Central memory CD4-positive, alpha-beta T cell (primary cell): ENCODE measurements at places on chromosomes 12 and 14.

- DNase-seq: no peak
Measured at GRCh38 chr12:42217656-42218055, 20.4 kb downstream of the YAF2 start.

DNA sequence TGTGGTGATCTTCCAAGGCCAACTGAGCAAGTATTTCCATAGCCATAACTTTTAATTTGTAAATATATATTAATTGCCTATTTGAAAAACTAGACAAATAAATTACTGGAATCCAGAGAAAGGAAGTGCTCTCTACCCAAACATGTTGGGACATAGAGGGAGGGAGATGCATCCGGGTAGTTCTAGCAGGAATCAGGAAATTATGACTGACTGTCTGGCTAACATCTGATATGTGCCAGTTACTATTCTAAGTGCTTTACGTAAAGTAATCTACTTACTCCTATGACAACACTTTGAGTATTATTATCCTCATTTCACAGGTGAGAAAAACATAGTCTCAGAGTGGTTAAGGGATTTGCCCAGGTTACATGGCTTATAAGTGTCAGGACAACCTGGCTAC is 147.7 kb upstream of the VASH1 start:
- DNase-seq: no peak

GRCh38 chr14:61147831-61148549 is 133.1 kb downstream of the TMEM30B start:
- no peak for DNase-seq

- DNase-seq: no peak
Measured at GRCh38 chr14:77007183-77007974, 21.1 kb downstream of the IRF2BPL start.

- no peak for DNase-seq
Measured at GRCh38 chr12:5310151-5310550, 121.8 kb upstream of the NTF3 start.

DNA sequence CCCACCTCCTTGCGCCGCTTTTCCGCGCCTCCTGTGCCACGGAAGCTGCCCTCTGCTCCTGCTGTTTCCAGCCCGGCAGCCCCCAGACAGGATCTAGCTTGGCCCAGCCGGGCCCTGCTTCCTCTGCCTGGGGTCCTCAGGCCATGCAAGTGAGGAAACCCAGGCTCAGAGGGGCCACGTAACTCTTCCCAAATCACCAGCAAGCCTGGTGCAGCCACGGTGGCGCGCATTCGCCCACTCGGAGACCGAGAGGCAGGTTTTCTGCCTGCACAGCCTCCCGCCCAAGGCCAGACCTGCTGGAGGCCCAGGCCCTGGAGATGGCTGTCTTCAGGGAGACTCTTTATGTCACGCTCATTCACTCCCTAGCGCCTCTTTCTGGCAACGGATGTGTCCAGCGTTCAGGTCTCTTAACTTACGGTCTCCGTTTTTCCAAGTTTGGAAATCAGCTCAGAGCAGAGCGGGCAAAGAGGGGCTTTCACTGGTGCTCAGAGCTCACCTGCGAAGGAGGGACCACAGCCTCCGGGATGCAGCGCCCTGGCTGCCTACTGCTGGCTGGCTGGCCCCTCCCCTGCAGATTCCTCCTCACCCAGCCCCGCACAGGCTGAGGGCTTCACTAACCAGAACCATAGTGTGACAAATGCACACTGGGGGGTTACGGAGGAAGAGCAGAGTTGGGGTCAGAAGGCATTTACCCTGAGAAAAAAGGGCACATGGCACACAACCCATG is 20.6 kb upstream of the CEP170B start:
- no peak for DNase-seq

DNA sequence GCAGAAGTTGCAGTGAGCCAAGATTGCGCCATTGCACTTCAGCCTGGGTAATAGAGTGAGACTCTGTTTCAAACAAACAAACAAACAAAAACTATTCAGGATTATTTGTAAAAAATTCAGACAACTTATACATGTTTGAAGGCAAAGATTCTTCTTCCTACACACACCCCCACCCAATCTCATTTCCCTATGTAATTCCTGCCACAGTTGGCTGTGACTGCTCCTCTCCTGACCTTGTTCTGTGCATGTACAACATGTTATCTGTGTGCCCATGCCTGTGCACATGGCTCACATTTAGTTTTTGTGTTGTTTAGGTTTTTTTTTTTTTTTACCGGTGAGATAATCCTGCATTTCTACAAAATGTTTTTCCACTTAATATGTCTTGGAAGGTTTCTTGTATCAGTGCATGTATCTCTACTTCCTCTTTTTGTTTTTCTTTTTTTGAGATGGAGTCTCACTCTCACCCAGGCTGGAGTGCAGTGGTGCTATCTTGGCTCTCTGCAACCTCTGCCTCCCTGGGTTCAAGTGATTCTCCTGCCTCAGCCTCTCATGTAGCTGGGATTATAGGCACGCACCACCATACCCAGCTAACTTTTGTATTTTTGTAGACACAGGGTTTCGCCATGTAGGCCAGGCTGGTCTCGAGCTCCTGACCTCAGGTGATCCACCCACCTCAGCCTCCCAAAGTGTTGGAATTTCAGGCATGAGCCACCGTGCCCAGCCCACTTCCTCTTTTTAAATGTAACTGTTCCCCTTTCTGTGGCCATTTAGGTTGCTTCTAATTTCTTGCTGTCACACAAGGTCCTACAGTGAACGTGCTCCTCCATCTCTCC is 8.7 kb downstream of the CFAP251 start:
- DNase-seq: no peak

GRCh38 chr12:78703820-78704525 is 160.6 kb upstream of the SYT1 start:
- no peak for DNase-seq

- no peak for DNase-seq
Measured at GRCh38 chr14:76954394-76955190, 73.9 kb downstream of the IRF2BPL start.

DNA sequence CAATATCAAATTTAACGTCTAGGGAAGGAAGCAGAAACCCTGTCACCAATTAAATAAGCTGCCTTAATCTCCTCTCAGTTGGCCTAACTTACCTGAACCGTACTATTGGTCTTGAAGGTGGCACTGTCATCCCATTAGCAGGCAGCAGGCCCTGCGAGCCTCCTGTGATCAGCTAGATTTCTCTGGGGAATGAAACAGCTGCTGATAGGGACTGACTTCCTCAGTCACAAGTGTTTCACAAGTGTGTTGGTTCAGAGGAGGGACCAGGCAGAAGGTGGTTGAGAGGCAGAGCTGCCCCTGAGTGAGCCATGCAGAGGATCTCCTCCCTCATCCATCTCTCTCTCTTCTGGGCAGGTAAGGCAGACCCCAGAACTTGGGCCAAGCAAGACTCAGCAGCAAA is 166.8 kb downstream of the DAD1 start:
- DNase-seq: no peak

DNA sequence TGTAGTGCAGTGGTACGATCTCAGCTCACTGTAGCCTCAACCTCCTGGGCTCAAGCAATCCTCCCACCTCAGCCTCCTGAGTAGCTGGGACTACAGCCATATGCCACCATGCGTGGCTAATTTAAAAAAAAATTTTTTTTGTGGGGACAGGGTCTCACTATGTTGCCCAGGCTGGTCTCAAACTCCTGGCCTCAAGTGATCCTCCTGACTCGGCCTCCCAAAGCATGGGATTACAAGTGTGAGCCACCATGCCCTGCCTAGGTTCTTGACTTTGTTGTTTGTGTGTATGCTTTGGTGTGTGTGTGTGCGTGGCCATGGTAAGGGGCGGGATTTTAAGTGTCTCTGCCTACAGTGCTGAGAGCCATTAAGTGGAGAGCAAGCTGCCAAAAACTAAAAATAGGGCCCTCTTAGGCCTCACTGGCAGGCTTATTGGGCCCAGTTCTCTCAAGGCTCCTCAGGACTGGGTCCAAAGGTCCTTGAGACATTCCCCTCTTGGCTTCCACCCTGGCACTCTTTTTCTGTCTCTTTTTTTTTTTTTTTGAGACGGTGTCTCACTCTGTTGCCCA is 5.1 kb downstream of the COX14 start:
- no peak for DNase-seq

DNA sequence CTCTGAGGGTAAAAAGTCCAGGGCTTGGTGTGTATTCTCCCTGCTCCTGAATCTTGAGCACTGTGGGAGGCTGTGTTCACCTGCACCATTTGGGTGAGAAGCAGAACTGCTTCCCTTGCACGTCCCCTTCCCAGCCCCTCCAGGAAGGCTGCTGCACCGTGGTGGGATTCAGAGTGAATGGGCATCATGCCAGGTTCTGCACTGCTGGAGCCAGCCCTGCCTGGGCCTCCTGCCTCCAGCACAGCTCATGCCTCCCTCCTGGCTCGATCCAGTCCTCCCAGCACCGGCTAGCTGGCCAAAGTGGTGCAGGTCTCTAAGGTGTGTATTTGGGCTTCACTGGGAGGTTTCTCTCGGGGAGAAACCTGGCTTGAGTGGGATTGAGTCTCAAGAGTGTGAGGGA is 54.9 kb downstream of the ANKRD9 start:
- DNase-seq: no peak

DNA sequence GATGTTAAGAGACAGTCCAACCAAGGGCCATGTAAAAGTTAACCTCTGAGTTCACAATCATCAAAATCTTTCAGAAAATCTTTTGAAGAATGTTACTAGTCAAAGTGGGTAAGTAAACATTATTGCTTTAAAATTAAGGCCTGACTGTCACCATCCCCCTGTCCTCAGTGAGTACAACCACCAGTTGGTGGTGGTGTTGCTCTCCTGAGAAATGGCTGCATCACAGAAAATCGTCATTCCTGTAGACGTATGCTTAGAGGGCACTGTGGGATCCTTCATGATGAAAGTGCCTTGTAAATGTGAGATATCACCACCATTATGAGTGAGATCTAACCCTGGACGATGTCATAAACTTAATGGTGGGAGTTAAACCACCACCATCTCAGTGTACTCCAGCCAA is 451.2 kb downstream of the RPS29 start:
- DNase-seq: no peak

DNA sequence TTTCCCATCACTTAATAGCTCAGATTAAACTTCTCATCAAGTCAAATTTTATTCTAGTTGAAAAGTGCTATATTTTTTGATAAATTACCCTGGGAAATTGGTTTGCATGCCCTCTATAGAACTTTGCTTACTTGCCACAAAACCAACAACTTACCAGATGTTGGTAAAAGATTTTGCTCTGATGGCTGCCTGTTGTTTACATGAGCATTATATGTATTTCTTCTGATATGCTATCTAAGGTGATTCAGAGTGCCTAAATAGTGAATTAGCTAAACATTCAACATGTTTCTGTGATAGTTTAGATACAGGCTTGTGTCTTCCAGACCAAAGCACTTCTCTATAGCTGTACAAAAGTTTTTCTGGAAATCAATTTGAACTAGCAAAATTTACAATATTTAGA is 51.0 kb downstream of the PPM1A start:
- no peak for DNase-seq

DNA sequence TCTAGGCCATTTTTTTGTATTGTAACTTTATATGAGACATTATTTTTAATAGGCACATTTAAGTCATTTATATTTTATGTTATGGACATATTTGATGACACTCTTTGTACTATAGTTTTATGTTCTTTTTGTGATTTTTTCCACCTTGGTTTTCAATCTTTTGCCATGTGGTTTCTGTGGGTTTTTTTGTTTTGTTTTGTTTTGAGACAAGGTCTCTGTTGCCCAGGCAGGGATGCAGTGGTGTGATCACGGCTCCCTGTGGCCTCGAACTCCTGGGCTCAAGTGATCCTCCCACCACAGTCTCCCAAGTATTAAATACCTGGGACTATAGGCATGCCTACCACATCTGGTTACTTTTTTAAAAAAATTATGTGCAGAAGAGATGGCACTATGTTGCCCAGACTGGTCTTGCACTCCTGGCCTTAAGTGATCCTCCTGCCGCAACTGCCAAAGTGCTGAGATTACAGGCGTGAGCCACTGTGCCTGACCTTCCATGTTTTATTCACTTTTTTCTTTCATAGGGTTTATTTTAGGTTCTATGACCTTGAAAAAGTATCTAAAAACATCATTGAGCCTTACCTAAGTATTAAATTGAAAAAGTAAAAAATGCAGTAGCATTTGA is 16.3 kb downstream of the MSRB3 start:
- no peak for DNase-seq

GRCh38 chr14:75430116-75430515 is 2.3 kb downstream of the JDP2 start:
- DNase-seq: no peak

GRCh38 chr14:102320671-102321455 is 1.3 kb downstream of the ZNF839 start:
- no peak for DNase-seq

DNA sequence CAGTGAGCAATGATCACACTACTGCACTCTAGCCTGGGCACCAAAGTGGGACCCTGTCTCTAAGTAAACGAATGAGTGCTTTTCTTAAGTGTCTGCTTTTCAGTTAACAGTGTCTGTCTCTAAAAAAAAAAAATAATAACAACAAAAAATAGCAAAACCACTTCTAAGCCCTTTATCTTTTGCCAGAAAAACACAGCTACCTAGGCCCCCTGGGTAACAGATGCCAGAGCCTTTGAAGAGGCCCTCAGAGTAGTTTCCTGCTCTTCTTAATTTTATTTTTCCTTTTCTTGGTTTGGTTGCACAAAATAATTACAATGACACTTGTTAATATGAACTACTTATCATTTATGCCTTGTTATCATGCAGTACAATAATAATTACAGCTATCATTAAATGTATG is 32.8 kb upstream of the RAP1B start:
- no peak for DNase-seq

DNA sequence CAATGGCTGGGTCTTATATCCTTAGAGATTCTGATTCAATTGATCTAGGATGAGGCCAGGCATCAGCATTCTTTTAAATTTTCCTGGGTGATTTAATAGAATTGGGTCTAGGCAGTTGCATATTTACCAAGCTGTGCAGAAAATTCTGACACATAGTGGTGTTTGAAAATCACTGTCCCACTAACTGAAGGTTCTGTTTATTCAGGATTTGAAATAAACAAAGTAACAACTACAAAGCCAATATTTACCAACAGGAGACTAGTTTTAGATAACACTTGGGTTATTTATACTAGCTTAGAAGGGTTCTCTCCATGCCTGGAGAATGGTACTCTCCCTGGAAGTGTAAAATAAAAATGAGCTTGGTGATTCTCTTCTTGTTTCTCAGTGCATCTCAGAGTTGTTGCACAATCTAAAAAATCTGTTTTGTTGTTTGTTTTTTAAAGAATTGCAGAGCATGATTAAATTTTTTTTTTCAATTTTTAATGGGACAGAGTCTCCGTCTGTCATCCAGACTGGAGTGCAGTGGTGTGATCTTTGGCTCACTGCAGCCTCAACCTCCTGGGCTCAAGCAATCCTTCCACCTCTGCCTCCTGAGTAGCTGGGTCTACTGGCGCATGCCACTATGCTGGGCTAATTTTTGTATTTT is 16.9 kb downstream of the BEST3 start:
- no peak for DNase-seq

- no peak for DNase-seq
Measured at GRCh38 chr12:104694161-104694560, 237.4 kb downstream of the CHST11 start.
